Body of pancreas (tissue), 4 donors: ENCODE measurements at places on chromosomes 12 and 14. TPM values are rescaled to one million over a fixed set of nuclear protein-coding genes. Genes with fewer than 3 reads are reported as not detected.

Gene TEDC1
- 1.6 TPM for total RNA-seq

Gene TPCN1
- 45.1 TPM for total RNA-seq

Gene CACNA1C
- total RNA-seq: 2.3 TPM

Gene CLEC4E
- total RNA-seq: 2.6 TPM

Gene KIF5A
- total RNA-seq: 0.33 TPM

Gene CLEC4C
- not detected for total RNA-seq

Gene CIROP
- not detected for total RNA-seq

Gene CD27
- total RNA-seq: not detected

Gene STAC3
- total RNA-seq: 0.78 TPM
